BJ (cell line): ENCODE measurements at places on chromosomes 6 and 20.

- DNase-seq = no peak
Observed at GRCh38 chr20:25042531-25043498, 15.1 kb downstream of the ACSS1 start.

DNA sequence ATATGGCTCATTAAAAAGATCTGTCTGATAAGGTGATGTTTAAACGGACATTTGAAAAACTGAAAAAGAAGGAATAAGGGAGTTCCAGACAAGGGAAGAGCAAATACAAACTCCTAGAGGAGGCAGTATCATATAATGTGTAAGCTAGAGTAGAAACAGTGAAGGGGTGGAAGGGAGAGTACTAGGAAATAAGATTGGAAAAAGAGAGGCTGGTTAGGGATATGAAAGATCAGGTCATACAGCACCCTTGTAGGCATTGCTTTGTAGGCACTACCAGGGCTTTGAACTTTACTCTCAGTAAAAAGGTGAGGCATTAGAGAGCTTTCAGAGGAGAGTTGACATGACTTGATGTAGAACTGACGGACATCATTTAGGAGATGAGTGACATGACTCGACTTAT lies 85.7 kb downstream of the MLIP start:
- no peak for DNase-seq

DNA sequence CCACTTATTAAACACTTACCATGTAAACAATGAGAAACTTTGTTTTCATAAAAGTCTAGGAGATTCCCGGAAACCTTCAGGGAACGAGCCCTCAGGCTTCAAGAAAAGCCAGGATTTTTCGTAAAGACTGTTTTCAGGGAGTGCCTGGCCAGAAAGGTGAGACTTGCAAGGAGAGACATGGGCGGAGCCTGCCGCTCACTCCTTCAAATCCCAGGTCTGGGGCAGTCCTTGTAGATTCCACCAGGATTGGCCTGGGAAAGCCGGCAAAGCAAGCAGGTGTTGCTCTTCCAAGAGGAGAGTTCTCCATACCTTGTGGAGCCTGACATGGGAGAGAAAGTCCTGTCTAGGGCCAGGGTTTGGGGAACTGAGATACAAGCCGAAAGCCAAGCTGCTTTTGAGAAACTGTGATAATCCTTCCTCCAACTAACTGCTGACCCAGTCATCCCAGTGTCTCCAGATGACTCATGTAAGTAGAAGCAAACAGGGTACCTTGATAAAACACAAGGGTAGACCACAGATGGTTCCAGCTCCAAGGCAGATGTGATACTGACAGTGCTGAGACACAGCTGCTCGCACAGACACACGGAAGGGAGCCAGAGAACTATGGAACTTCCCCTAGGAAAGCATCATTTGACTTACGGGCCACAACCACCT lies 69.4 kb upstream of the NAA20 start:
- no peak for DNase-seq

DNA sequence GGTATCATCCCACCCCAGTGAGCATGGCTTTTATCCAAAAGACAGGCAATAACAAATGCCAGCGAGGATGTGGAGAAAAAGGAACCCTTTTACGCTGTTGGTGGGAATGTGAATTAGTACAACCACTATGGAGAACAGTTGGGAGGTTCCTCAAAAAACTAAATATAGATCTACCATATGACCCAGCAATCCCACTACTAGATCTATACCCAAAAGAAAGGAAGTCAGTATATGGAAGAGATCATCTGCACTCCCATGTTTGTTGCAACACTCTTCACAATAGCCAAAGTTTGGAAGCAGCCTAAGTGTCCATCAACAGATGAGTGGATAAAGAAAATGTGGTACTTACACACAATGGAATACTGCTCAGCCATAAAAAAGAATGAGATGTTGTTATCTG lies 5.9 kb upstream of the KIAA1755 start:
- DNase-seq = no peak

- no peak for DNase-seq
Observed at GRCh38 chr20:37903317-37904007, 535 bp downstream of the VSTM2L start.

- DNase-seq = no peak
Observed at GRCh38 chr6:169981969-169982368, 230.5 kb downstream of the ERMARD start.

DNA sequence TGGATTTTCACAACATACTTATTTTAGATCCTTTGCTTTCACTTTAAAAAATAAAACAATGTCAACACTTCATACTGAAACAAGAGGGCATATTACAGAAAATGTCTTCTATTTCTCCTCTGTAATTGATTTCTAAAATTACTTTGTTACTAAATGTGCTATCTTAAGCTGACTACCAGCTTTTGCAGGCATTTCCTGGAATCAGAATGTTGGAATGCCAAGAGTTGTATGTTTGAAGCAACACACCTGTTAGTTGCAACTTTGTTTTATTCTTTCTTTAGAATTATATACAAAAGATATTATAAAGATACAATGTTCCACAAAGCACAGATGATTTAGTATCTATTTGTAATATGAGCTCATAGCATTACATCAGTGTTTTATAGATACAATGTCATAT lies 62.5 kb upstream of the TMEM170B start:
- DNase-seq = no peak

- peak; percentile 89 for DNase-seq
Observed at GRCh38 chr6:149026530-149026942, 279.7 kb downstream of the UST start.

DNA sequence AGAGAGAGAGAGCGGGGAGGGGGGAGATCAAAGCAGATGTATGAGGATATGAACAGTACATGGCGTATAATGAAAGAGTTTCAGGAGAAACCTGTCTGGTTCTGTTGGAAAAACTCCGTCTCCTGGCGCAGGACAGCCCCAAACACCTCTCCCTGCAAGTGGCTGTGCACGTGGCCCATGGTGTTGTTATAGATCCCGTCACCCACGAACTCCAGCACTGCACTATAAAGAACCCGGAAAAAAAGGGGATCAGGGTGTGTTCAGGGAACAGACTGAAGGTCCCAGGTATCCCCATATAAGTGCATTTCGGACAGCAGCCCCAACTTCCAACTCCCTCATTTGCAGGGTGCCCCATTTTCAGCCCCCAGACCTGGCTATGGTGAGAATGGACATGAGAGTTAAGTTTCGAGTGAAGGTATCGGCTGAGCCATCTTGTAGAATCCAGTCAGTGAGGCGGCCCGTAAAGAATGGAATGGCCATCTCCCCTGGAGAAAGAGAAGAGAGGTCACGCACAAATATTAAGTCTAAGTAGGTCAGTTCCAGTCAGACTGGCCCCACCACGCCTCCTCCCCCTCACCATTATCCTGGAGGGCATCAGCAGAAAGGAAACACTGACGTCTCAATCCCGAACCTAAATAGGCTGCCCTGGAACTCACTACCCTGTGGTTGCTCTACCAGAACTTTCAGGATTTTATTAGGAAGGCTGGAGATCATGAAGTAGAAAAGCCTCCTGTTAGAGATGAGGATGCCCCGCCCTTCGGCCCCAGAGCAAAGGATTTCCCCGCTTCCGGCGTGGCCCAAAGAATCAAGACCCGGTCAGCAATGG lies 1.3 kb downstream of the TAP1 start:
- DNase-seq = no peak

- no peak for DNase-seq
Observed at GRCh38 chr20:4875578-4876067, 125.7 kb downstream of the SLC23A2 start.

DNA sequence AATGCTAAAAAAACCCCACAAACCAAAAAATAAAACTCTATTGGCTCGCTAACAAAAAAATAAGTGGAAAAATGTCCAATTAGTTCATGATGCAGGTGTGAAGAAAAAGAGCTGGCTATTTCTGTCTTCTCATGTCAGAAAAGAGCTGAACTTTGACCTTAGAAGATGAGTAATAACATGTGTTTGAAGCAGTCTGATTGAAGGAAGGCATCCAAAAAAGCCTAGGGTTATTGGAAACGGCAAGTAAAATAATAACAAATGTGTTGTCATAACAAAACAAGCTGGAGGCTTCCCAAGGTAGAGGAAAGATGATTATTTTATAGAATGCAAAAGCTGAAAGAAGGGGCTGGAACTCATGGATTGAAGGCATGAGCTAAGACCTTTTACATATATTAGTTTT lies 94.4 kb upstream of the FAM184A start:
- no peak for DNase-seq

DNA sequence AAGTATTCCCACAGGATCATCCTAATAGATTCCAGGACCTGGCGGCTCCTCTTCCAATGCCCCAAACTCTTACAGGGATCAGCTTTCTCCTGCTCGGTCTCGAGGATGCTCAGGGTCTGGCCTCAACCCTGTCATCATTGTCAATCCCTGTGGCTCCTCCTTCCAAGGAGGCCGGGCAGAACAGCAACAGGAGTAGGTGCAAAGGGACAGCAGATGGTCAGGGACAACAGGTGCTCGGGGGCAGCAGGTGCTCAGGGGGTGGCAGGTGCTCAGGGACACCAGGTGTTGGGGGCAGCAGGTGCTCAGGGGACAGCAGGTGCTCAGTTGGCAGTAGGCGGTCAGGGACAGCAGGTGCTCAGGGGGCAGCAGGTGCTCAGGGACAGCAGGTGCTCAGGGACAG lies 84.8 kb downstream of the TTLL2 start:
- no peak for DNase-seq

GRCh38 chr20:62366370-62367135 lies 559 bp downstream of the LAMA5 start:
- DNase-seq = no peak

GRCh38 chr6:50791900-50792508 lies 26.7 kb upstream of the TFAP2B start:
- DNase-seq = no peak

- no peak for DNase-seq
Observed at GRCh38 chr20:22825546-22825945, 209.6 kb upstream of the SSTR4 start.

DNA sequence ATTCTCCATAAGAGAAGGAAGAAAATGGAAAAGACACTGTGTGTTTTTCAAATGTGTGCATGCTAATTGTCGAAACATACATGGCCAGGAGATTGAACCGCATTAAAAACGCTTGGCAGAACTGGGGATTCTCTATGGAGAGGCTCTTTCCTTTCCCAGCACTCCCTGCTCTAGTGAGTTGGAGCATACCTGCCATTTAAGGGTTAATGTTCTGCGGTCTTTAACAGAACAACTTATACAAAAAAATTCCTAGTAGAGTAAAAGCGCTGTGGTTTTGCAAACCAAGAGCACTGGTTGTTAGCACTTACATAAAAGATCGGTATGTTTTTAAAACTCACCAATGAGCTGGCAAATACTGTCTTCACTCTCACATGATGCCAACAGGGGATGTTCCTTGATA lies 1.5 kb downstream of the TAGAP start:
- no peak for DNase-seq

DNA sequence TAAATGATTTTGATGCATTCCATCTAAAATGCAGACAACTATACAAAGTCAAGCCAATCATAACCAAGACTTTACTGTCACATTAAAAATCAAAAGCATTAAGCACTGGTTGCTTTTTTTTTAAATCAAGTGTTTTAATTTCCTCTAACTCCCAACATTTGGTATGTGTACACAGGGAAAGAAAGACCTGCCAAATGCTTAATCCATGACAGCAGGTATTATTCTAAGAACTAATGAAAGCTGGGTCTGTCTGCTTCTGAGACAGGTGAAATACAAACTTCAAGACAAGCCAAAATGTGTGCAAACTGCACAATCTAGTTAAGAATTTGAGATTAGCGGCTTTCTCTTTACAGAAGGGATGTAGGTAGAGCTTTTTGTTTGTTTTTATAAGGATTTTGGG lies 126.1 kb downstream of the GMDS start:
- DNase-seq = no peak

GRCh38 chr20:16488086-16488485 lies 85.2 kb downstream of the KIF16B start:
- DNase-seq = no peak

DNA sequence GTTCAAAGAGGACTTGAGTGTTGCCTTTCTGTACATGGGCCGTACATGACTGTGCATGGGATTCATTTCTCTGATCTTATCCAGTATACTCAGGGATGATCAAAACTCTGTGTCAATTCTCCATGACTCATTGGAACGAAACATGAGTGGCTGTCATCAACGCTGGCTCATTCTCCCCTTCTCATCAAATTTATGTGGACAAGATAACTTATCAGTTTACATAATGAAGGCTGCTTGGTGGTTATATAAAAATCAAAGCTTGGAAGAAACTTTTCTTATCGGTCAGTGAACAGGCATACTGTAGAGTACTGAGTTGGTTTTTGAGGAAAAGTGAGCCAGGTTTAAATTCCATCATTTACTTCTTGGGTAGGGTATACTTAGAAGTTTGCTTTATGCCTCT lies 24.9 kb downstream of the CRISP1 start:
- no peak for DNase-seq

- DNase-seq = no peak
Observed at GRCh38 chr6:159577564-159577963, 115.5 kb downstream of the SOD2 start.

- DNase-seq = no peak
Observed at GRCh38 chr6:2773449-2773848, 8.3 kb downstream of the WRNIP1 start.

GRCh38 chr6:83071023-83071422 lies 3.6 kb downstream of the DOP1A start:
- DNase-seq = no peak

DNA sequence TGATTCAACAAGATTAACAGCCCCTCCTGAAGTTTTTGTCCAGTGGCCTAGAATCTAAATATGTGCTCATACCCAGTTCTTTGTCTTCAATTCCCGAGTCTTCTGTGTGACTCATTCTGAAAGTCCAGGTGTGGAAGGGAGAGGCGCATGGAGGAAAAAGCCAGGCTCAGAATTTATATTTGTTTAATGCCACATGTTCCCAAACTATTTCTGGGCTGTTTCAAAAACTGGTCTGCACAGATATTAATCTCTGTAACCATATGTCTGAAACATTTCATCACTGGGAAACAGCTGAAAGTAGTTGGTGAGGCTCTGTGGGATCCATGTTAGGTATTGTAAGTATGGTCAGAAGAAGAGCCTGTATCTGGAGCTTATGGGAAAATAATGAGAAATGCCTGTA lies 266.0 kb downstream of the PAX1 start:
- no peak for DNase-seq

- DNase-seq = no peak
Observed at GRCh38 chr6:8075704-8076103, 11.5 kb upstream of the BLOC1S5 start.

- no peak for DNase-seq
Observed at GRCh38 chr20:56163806-56164205, 84.7 kb upstream of the MC3R start.
